ENCODE measurements at places on chromosomes 5 and 9.
A peak's percentile ranks its signal among the peaks of the same experiment; 100 is the strongest.

- no peak for DNase-seq
Measured at GRCh38 chr5:179318221-179318955, 26.9 kb downstream of the ADAMTS2 start.

DNA sequence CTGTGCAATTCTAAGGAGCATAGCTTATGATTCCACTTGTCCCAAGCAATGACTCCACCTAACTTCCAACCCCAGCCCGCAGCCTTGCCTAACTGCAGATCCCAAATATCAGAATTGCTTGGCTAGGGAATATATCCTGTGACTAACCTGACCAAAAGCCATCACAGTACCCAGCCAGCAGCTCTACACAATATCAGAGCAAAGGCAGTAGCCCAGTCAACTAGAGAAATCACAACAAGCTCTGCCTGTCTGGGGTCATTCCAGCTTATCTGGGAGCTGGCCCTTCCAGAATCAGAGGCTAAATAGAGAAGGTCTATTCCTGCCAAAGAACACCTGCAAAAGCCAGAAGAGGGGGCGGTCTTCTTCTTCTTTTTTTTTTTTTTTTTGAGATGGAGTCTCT lies 9.3 kb upstream of the KIAA1958 start:
- no peak for DNase-seq

GRCh38 chr9:34452568-34452967 lies 5.8 kb downstream of the FAM219A start:
- no peak for DNase-seq

DNA sequence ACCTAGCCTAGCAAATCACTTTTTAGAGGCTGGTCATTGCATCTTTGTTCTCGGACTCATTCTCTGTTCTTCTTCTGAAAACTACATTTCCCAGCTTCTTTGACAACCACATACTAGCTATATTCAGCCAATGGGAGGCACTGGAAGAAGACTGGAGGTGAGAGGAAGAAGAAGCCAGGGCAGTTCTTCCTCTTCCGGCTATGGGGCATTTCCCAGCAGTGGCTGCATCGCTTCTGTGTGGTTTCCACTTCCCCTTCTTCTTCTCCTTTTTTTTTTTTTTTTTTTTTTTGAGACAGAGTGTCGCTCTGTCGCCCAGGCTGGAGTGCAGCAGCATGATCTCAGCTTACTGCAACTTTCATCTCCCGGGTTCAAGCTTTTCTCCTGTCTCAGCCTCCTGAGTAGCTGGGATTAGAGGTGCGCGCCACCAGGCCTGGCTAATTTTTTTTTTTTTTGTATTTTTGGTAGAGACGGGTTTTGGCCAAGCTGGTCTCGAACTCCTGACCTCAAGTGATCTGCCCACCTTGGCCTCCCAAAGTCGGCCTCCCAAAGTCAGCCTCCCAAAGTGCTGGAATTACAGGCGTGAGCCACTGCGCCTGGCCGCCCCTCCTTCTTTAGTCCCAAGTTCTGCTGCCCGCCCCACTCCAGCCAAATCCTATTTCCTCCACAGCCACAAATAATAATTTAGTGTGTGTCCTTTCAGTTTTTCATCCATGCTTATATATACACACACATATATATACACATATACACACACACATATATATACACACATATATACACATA lies 6.9 kb upstream of the UBAP1 start:
- peak; percentile 35 for DNase-seq

GRCh38 chr5:151451626-151452520 lies 4.5 kb downstream of the SLC36A1 start:
- DNase-seq: peak; percentile 70

GRCh38 chr5:34869256-34869655 lies 30.3 kb downstream of the TTC23L start:
- DNase-seq: no peak

DNA sequence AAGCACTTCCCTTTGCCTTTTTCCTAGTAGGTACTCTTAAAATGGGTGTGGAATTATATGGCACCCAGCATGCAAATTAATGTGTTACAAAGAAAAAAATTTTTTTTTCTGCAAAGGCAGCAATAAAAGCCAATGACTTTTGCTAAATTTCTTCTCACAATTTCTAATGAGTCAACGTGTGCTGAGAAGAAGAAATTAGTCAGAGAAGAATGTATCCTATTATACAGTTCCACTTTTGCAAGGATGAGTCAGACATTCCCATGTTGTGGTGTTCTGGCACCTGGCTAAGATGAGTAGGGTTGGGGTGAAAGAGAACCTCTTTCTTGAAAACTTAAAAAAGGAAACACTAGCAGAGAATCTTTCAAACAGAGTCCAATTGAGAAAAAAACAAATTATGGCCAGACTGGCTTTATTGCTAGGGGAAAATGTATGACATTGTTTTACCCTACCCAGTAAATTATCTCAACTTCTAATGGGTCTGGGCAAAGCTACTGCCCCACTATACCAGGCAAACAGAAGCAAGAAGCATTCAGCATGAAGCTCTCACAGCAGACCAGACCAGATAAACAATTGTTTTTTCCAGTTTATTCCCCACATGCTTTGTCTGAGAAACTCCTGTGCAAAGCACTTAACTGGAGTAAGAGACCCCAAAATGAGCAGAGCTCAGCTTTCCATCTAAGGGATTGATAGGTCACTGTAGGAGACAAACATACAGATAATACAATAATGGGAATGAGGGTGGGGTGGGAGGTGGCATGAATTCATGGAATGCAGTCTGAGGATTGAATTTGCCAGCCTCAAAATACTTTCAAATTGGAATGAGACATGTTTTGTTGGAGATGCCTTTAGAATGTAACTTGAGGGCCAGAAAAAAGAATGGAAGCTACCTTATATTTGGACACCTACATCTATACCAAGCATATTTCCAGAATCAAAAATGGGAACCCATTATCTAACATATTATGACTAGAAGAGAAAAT lies 220.8 kb upstream of the RFX3 start:
- no peak for DNase-seq

DNA sequence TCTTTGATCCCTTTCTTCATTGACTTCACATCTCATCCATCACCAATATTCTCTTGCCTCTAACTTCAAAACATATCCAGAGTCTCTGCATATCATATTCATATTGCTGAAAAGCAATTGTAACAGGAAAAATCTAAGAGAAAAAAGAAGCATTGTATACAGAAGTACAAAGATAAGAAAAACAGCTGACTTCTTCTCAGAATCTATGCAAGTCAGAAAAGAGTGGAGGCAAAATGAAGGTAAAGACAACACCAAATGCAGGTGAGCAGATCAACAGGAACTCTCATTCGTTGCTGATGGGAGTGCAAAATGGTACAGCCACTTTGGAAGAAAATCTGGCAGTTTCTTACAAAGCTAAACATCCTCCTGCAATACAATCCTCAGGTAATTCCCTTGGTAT lies 155.6 kb downstream of the PHF2 start:
- DNase-seq: no peak

DNA sequence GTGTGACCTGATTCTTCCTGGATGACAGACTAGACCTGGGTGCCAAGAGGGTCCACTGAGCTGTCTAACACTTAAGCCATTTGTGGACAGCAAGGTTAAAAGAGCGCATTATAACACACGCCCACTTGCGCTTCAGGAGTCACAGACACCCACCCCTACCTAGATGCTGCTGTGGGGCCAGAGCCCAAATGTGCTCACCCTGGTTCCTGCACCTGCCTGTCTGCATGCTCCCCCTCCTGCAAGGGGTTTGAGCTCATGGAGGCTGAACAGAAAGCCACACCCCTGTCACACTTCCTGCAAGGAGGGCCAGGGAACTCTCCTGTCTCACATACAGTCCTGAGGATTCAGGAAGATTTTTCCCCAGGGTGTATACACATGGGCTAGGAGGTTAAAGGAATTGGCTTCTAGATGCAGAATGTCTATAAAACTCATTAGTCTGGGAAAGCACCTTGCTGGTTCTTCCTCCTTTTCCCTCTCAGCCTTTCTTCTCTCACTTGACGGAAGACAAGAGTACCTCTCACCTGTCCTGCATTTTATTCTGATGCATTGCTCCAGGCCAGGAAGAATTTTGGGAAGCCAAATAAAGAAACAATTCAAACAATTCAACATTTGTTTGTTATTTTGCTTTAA lies 87.4 kb upstream of the LHFPL2 start:
- DNase-seq: no peak

GRCh38 chr9:132175431-132175830 lies 13.6 kb downstream of the NTNG2 start:
- DNase-seq: no peak

GRCh38 chr9:33932078-33932807 lies 115.3 kb downstream of the UBE2R2 start:
- no peak for DNase-seq

GRCh38 chr9:119026120-119026519 lies 343.1 kb downstream of the BRINP1 start:
- no peak for DNase-seq

- no peak for DNase-seq
Measured at GRCh38 chr5:74112372-74113195, 486.6 kb downstream of the ARHGEF28 start.
